Kidney epithelial cell (primary cell): ENCODE measurements at places on chromosomes 2 and 18. TPM values are rescaled to one million over a fixed set of nuclear protein-coding genes. Genes with fewer than 3 reads are reported as not detected.

Gene CD207
- total RNA-seq = not detected in 2 replicates

Gene DNAH7
- total RNA-seq = 0.55 and 2.1 TPM in 2 replicates

Gene FAM237A
- not detected in 2 replicates for total RNA-seq

Gene CUL3
- 53.3 and 62.4 TPM in 2 replicates for total RNA-seq

Gene C2orf80
- total RNA-seq = not detected in 2 replicates

Gene PER2
- 3.3 and 5.3 TPM in 2 replicates for total RNA-seq

Gene NEU2
- not detected in 2 replicates for total RNA-seq

Gene SLC5A7
- total RNA-seq = not detected in 2 replicates

Gene SATB2
- 5.3 and 5.5 TPM in 2 replicates for total RNA-seq

Gene STPG4
- total RNA-seq = not detected in 2 replicates

Gene TRABD2A
- 0.34 and 0.50 TPM in 2 replicates for total RNA-seq
